ENCODE measurements at places on chromosomes 7 and 10.

- no peak for DNase-seq
Observed at GRCh38 chr10:74816824-74817498, 9.4 kb upstream of the KAT6B start.

GRCh38 chr7:30543813-30544525 lies 39.3 kb upstream of the GGCT start:
- DNase-seq, result no peak

DNA sequence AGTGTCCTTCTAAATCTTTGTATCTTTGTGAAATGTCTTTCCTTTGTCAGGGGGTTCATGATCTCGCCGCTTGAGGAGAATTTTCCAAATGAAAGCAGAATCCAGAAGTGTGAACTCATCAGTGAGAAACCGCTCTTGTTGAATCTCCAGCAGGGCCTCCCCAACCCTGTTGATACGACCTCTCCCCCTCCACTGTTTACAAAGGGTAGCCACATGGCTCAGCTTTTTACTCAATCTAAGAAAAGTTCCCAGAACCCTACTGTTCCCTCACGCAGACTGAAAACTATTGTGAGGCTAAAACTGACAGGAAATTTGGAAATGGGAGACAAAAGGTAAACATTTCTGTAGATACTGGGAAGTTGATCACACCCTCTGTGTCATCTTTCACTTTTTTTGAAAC lies 73.9 kb downstream of the SEMA3C start:
- no peak for DNase-seq

GRCh38 chr10:51389415-51390321 lies 309.7 kb downstream of the CSTF2T start:
- DNase-seq, result no peak

DNA sequence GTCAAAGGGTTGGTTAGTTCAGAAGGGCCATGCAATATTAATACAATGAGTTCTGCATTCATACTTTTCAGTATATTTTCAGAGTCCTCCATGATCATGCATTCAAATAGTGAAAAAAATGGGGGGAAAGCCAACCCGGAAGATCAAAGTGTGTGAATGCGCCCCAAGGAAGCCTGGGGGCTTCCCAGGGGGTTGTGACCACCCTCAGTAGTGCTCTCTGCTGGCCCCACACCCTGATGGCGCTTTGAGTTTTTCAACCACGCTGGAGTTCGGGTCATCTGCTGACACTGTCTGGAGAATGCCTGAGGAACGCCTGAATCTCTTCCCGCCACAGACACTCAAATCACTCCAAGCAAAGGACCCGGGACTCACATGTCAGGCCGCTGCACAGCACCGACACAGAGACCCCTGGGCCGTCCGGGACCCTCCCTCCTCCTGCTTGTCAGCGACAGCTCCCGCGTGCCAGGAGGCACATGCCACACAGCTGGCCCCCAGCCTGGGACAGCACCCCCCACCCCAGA lies 1.0 kb downstream of the TNS3 start:
- DNase-seq, result no peak

DNA sequence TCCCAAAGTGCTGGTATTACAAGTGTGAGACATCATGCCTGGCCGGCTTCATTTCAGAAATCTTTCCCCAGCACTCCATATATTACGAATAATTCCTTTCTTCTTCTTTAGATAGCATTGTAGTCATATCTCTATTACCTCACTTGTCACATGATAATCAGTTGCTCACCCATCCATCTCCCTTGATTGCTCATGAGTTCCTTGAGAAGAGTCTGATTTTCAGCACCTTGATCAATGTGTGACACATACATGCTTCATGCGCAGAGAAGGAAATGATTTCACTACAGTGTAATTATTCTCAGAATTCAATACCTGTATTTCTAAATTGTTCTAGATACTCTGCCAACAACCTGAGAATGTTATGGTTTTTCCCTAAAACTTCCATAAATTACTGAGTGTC lies 26.7 kb upstream of the GGCT start:
- DNase-seq, result no peak

- no peak for DNase-seq
Observed at GRCh38 chr7:114687238-114687637, 234.7 kb upstream of the MDFIC start.

DNA sequence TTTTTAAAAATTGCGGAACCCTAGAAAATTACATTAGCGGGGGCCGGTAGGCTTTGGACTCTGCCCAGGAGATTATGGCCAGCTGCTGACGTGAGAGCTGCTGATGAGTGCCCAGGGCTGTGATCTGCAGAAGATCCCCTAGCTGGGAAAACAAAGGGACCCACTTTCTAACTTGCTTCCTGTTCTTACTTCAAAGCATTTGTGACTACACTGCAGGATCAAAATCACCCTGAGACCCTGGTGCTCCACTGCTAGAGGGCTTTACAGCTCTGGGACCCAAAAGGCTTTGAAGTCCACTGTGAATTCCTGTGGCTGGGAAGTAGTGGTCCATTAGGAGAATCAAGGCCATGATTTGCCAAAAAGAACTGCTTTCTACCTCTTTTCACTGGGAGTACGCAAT lies 499.4 kb upstream of the AKR1E2 start:
- DNase-seq, result no peak

- no peak for DNase-seq
Observed at GRCh38 chr7:131090188-131090587, 237.5 kb upstream of the MKLN1 start.

- no peak for DNase-seq
Observed at GRCh38 chr7:74544706-74545469, 91.2 kb downstream of the GTF2IRD1 start.

- DNase-seq, result no peak
Observed at GRCh38 chr10:93026072-93026471, 34.5 kb upstream of the CYP26C1 start.

- no peak for DNase-seq
Observed at GRCh38 chr10:120424198-120424464, 32.9 kb upstream of the PLPP4 start.

GRCh38 chr7:142642316-142642715 lies 107.0 kb upstream of the PRSS1 start:
- no peak for DNase-seq

DNA sequence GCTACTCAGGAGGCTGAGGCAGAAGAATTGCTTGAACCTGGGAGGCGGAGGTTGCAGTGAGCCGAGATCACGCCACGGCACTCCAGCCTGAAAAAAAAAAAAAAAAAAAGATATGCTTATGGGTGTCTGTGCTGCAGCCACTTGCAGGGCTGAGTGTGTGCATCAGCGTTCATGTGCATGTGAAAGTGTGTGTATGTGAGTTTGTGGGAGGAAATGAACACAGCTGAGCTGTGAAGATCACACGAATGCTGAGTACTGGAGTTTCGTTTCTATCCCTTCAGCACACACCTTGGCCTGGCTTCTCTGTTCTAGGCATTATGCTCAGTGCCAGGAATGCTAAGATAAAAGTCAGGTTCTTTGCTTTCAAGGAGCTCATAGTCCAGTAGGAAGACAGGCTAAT lies 12.0 kb upstream of the SVOPL start:
- no peak for DNase-seq

DNA sequence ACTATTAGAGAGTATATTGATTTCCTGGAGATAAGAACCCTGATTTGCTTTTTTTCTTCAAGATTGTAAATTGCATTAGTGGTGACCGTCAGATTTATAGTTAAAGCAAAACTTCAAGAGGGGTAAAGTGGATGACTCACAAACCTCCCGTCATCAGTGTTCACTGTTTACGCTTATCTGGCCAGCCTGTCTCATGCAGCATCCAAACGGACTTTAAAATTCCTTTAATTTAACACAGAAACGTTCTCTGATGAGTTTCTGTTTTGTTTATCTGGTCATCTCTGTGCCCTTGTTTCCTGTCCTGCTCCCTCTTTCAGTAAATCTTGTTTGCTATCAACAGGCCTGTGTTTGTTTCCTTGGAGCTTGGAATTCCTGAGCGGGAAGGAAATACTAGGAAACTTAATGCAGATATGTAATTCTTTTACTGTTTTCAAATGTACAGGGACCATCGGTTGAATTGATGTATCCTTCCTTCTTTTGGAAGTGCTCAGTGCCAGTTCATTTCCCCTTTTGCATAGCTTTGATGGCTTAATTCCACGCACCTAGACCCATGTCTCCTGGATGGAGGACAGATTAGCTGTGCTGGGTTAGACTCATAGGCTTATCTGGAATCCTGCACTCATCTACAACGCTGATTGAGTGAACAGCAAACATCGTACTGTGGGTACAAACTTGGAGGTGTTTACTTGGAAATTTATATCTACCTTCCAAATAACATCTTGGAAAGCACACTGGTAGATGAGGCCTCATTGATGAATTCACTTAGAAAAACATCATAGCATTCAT lies 21.3 kb downstream of the PTPRE start:
- DNase-seq, result no peak

DNA sequence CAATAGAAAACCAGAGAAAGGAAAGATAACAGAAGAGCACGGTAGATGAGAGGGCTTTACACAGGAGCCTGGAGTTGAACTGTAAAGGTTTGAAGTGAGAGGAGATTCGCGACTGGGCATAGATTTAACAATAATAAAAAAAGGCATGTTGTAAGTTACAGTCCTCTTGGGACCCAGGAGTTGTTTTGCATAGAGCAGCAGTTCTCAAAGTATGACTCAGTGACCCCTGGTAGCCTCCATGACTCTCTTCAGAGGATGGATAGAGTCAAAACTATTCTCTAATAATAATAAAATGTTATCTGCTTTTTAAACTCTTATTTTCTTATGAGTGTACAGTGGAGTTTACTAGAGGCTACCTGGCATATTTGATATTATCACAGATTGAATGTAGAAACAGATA lies 262.3 kb downstream of the SORCS3 start:
- DNase-seq, result no peak

GRCh38 chr10:1368842-1369171 lies 312.6 kb downstream of the WDR37 start:
- DNase-seq, result no peak

GRCh38 chr10:123480845-123481244 lies 185.3 kb upstream of the GPR26 start:
- DNase-seq, result no peak

GRCh38 chr7:68213838-68214237 lies 1217.2 kb downstream of the TYW1 start:
- no peak for DNase-seq

DNA sequence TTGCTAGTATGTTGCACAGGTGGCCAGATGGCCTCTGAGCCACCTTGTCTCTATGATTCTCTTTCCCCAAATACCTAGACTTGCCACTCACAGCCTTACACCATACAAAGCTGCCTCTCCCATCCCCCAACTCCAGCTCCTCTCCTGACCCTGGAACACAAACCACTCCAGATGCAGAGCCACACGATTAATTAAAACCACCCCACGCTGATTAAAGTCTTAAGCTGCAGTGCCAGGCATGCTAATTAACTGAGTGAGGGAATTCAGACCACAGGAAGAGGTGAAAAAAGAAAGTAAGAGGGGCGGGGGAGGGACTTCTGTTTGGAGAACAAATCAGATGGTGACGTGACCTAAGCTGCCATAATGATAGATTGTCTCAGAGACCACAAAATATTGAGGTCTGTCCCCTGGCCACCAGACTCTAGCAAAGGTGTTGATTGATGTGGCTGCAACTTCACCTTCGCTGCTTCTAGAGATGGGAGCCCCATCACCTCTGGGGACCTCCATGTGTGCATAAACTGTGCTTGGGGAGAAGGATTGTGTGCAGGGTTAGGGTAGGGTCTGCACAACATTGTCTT lies 331.3 kb downstream of the PLXNA4 start:
- DNase-seq, result no peak

- no peak for DNase-seq
Observed at GRCh38 chr10:114767101-114767985, 54.2 kb upstream of the FHIP2A start.

- no peak for DNase-seq
Observed at GRCh38 chr7:45874408-45875131, 1.7 kb upstream of the CCDC201 start.

DNA sequence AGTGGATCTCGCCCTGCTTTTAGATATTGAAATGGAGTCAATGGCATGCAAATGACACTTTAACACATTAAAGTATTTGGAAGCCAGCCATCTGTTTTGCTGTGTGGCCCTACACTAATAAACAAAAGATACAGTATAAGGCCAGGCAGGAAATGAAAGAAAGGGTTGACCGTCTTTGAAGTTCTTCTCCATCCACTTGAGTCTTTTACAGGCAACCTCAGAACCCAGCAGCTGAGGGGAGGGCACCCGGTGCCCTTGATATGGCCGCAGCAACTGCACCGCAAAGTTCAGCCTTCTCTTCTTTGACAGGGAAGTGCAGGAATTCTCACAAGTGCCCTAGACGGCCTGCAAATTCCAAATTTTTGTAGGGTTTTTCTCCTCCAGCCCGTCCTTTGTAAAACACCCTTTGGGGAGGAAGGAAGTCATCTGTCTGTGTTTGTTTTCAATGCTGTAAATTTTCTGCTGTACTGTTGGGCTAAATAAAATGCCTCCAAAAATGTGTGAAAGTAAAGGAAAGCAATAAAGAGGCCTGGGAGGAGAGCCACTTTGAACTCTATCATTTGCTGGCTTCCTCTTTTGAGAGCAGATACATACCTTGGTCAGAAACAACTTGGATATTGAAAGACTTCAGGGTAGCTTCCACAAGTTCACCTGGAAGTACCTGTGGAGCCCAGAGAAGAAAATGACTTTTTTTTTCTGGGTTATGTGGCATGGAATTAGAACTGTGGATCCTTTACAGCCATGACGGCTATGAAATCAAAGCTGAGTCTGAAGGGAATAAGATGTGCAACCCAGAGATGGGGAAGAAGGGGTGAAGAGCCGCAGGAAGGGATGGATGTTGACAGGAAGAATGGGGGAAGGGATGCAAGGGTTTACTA lies 3.6 kb downstream of the HOXA1 start:
- no peak for DNase-seq

- no peak for DNase-seq
Observed at GRCh38 chr7:155696747-155697146, 52.3 kb downstream of the RBM33 start.

- no peak for DNase-seq
Observed at GRCh38 chr10:14683256-14683655, 91.4 kb downstream of the FAM107B start.

DNA sequence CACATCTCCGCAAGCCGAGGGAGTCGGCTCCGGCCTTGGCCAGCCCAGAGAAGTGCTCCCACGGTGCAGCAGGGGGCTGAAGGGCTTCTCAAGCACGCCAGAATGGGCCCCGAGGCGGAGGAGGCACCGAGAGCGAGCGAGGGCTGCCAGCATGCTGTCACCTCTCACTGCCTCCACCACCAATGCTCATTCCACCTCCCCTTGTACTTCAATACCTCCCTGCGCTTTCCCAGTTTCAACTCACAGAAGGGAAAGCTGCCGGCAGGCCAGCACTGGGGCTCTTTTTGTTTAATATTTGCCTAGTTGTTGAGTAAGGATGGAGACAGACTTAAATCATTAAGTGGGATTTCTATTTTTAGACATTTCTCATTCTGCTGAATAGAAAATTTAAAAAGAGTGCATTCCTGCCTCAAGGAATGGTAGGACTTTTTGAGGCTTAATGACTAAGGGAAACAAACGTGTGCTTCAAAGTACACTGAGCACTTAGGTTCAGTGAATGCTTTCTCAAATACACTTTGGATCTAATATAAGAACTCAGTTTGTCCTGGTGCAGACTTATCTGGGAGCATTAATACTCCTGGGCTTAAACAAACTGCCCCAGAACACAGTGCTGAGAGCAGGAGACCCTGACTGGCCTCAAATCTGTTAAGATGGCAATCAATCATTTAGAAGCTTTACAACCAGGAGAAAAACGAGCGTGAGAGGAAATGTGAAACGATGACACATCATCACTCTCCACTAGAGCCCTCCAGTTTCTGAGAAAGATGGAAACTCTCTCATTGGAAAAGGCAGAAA lies 131.2 kb downstream of the RALA start:
- no peak for DNase-seq

Measured in effector CD4-positive, alpha-beta T cell (primary cell).